Stimulated activated CD8-positive, alpha-beta memory T cell treated with anti-CD3 and anti-CD28 coated beads, Interleukin-4, amount 100 ng/mL, for 4 hours (primary cell): ENCODE measurements at places on chromosomes 2 and 18.

- no peak for DNase-seq
Observed at GRCh38 chr2:144020047-144020446, 499.9 kb downstream of the ZEB2 start.

- DNase-seq: no peak
Observed at GRCh38 chr2:120761911-120762310, 26.2 kb downstream of the GLI2 start.

- no peak for DNase-seq
Observed at GRCh38 chr2:11746807-11747459, 501 bp downstream of the LPIN1 start.

DNA sequence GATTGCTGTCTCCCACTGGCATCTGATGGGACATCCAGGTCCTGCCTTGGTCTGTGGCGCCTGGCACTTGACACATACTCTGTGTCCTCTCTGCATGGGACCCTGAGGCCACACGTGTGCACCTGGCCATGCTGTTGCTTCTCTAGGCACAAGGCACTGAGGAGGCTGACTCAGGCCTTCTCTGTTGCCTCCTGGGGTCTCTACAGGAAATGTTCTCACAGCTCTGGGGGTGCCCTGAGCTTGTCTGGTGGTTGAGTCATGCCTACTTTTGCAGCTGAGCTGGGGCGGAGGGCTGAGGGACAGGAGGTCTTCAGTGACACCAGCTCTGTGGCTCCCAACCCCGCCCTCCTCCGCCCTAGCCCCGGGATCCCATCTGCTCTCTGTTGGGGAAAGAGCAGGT, 207.0 kb upstream of the HS6ST1 start:
- DNase-seq: no peak

GRCh38 chr2:149042881-149043280, 4.4 kb downstream of the LYPD6B start:
- DNase-seq: no peak

GRCh38 chr2:47232738-47233415, 77.8 kb upstream of the STPG4 start:
- no peak for DNase-seq

DNA sequence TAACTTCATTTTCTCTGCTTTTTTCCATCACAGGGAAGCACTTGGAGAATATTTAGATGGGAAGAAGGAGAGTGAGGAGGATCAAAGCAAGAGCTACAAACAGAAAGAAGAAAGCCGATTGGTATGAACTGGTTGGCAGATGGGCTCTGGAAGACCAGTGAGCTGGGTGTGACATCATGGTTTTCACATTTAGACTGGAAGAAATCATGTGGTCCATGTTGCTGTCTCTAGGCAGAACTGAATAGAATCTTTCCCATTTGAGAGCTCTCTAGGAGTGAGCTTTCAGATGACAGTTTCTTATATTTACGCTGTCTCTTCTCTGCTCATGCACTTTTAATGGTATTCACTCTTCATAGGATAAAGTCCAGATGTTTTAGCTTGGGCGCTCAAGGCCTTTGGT, 12.6 kb downstream of the DRC1 start:
- no peak for DNase-seq

- no peak for DNase-seq
Observed at GRCh38 chr2:105274046-105274445, 32.5 kb downstream of the GPR45 start.

DNA sequence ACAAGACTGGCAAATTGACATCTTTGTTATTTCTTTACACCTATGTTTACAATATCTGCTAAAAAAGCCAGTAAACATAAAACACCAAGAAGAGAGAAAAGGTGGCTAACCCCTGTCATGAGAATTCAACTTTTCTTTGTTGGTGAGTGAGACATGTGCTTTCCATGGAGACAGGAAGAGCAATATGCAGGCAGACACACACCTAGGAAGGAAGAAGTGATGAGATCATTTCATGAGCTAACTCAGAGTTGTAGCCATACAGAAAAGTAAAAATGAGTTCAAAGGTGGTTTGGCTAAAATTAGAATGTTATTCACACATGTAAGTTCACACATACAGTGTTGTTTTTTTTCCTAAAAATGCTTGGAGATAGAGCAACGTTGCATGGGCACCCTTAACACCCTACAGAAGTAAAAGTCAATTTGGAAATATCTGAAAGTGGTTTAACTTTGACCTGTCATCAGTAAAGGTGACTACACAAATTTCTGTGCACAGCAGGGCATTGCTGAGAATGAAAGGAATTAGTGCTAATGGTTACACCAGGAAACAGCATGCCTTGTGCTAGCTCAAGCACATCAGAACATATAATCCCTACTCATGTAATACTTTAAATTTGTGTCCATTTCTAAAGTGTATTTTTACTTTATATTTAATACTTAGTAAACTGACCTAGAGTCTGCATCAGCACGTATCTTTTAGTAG, 557.6 kb downstream of the CBLN2 start:
- DNase-seq: no peak

DNA sequence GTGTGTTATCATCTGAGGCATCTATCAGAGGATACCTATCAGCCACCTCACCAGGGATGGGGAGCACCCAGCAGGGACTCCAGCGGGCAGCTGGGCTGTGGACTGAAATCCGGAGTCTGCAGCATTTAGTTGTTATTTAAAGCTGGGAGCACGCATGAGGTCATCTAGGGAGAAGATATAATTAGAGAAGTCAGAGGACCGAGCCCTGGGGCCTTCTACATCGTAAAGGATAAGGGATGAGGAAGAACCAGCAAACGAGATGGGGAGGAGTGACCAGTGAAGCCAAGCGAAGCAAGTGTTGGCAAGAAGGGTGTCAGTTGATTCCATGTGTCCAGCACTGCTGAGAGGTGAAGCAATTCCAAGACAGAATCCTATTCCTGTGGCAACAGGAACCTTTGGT, 70.3 kb downstream of the STEAP3 start:
- DNase-seq: no peak

- DNase-seq: no peak
Observed at GRCh38 chr2:227464361-227464760, 7.6 kb upstream of the AGFG1 start.

DNA sequence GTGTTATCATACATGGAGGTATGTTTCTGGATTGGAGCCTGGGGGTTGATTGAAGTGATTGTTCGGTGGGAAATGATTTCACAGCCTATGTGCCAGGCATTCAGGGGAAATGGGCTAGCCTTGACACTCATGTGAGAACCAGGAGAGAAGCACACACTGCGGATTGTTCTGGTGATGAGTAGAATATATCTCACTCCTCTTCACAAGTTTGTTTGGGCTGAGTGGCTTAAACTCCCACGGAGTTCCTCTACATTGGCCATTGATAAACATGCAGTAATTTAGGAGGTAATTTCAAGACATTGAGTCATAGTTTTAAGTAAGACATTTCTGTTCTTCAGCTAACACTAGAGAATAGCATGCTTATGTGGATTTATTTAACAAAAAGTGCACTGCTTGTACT, 498.9 kb upstream of the NETO1 start:
- DNase-seq: no peak

GRCh38 chr2:217014328-217015105, 154.7 kb upstream of the TNP1 start:
- DNase-seq: no peak

DNA sequence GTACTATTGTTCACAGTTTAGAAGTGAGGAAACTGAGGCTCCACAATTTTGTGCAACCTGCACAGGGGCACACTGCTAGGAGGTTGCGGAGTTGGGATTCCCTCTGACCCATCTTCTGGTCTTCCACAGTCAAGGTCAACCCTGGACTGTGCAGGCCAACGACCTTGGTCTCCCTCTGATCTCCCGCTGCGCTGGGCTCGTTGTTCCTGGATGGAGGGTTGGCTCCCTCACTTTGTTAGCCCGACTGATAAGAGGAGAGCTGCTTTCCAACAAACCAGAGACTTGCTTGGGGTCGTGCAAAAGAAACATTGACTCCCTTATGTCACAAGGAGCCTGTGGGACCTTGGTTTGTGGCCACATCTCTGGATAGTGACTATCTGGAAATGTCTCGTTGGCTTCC, 187.6 kb downstream of the MYCN start:
- no peak for DNase-seq

GRCh38 chr2:101119431-101119830, 31.8 kb downstream of the TBC1D8 start:
- DNase-seq: no peak

GRCh38 chr2:159595410-159596046, 20.8 kb downstream of the BAZ2B start:
- no peak for DNase-seq

GRCh38 chr2:218145124-218145523, 19.3 kb downstream of the CXCR2 start:
- DNase-seq: no peak

DNA sequence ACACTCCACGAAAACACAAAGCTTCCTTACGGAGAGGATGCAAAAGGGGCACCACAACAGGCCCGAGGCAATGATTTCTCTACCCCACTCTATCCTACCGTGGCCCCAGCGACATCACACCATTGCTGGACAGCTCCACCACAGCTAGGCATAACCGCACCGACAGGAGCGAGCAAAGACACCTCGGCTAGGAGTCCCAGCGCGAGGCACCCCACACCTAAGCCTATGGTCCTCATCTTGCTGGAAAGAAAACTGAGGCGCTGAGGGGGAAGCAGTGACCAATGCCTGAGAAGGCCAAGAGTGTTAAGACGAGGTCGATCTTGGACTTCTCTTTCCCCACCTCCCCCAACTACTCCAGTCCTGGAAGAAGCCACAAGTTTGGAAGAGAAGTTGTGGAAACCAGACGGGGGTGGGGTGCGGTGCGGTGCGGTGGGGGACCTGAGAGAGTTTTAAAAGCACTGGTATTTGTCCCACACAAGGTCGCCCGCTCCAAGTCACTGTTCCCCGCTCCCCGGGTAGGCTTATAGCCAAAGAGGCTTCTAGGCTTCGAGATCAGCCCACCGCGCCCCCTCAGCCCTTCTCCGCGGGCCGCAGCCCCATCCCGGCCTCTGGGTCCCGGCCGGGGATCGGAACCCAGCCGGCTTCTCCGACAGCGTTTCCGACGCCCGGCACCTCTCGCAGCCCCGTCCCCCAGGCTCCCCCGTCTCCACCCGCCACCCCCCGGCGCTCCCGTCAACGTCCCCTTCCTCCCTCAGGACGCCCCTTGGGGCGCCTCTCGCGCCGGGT, 766 bp downstream of the PDE6D start:
- DNase-seq: no peak

- DNase-seq: no peak
Observed at GRCh38 chr18:73895701-73896100, 251.9 kb downstream of the FBXO15 start.
